ENCODE measurements at places on chromosomes 11 and 22. TPM values are rescaled to one million over a fixed set of nuclear protein-coding genes. Genes with fewer than 3 reads are reported as not detected.
A peak's percentile ranks its signal among the peaks of the same experiment; 100 is the strongest.

- no peaks in the 10 kb centered on the region for H3K27me3 ChIP-seq
- no peak for DNase-seq
- no peak overlapping the region for H3K27ac ChIP-seq
- no peak overlapping the region for H3K4me3 ChIP-seq
These were observed 67.0 kb downstream of the MAML2 start for GRCh38 chr11:96275801-96276594.

- DNase-seq: no peak
- no peaks in the 10 kb centered on the region for H3K27me3 ChIP-seq
- no peak overlapping the region for H3K27ac ChIP-seq
These were observed 16.1 kb downstream of the ALKBH8 start for GRCh38 chr11:107549253-107549953.

DNA sequence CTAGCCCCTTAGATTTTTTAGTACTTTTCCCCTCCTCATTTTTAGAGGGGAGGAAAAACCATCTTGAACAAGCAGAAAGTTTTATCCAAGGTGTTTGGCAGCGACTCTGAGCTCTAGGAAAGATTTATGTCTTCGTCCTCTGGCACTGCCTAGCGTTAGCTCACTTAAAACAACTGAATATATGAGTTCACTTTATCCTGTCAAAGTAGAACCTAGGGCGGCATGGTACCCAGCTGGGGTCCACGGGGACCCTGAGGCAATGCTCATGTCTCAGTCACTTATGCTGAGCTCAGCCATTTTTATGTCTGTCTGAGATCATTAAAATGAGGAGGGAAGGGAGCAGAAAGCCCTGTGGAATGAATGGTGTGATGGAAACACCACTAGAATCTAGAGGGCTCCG, 14.2 kb upstream of the VSIG10L2 start:
- DNase-seq: no peak
- H3K27ac ChIP-seq: no peak overlapping the region
- H3K27me3 ChIP-seq: peaks cover 18% of the 10 kb centered on the region
- no peak overlapping the region for H3K4me3 ChIP-seq

DNA sequence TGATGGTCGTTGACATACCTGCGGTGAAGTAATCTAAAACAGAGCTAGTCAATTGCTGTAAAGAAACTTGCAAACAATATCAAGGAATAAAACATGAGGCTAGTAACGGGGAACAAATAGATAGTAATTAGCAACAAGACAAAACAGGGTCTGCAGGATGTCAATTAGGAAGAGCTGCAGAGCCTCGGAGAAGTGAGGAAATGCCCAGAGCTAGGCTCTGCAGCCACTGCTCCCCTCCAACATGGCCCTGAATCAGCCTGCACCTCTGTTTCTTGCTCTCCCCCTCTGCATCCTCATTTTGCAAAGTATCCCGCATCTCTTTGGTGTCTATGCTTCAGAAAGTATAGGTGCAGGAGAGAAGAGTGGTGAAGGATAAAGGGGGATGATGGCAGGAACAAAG, 507.4 kb upstream of the FAT3 start:
- no peak overlapping the region for H3K27ac ChIP-seq
- peaks cover 8% of the 10 kb centered on the region for H3K4me1 ChIP-seq
- no peak for DNase-seq
- H3K36me3 ChIP-seq: no peaks in the 10 kb centered on the region
- no peak overlapping the region for H3K4me3 ChIP-seq
- H3K27me3 ChIP-seq: no peaks in the 10 kb centered on the region

DNA sequence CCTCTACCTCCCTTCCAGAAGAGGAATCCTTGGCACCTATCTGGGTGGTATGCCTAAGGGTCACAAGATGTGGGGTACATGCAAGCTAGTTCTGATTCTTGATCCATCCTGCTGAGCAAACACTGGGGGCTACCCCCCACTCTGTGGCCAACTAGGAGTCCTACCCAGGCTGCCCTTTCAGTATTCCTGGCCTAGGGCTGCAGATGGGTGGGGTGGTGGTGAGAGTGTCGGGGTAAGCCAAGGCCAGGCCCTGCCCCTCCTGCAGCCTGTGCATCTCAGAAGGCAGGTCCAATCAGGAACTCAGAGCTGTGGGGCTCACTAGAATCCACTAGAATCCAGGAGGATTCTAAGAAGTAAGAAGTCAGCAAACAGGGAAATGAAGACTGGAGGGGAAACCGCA, 10.9 kb downstream of the SSH3 start:
- H3K4me3 ChIP-seq: no peak overlapping the region
- DNase-seq: no peak
- H3K4me1 ChIP-seq: no peaks in the 10 kb centered on the region
- peaks cover 12% of the 10 kb centered on the region for H3K27me3 ChIP-seq

- no peaks in the 10 kb centered on the region for H3K4me1 ChIP-seq
- H3K27me3 ChIP-seq: no peaks in the 10 kb centered on the region
- no peak overlapping the region for H3K4me3 ChIP-seq
- no peak for DNase-seq
- no peak overlapping the region for H3K27ac ChIP-seq
These were observed 4.2 kb downstream of the ALDH3B1 start for GRCh38 chr11:68014157-68014946.

- H3K4me3 ChIP-seq: no peak overlapping the region
- no peaks in the 10 kb centered on the region for H3K36me3 ChIP-seq
- H3K27me3 ChIP-seq: no peaks in the 10 kb centered on the region
- no peak for DNase-seq
- H3K4me1 ChIP-seq: peaks cover 10% of the 10 kb centered on the region
- no peak overlapping the region for H3K27ac ChIP-seq
These were observed 59.9 kb downstream of the TRAF6 start for GRCh38 chr11:36450110-36450572.

GRCh38 chr22:25908755-25909154, 166.8 kb downstream of the MYO18B start:
- no peak overlapping the region for H3K27ac ChIP-seq
- no peaks in the 10 kb centered on the region for H3K27me3 ChIP-seq
- no peak overlapping the region for H3K4me3 ChIP-seq
- no peaks in the 10 kb centered on the region for H3K4me1 ChIP-seq
- no peak for DNase-seq
- no peaks in the 10 kb centered on the region for H3K36me3 ChIP-seq

- DNase-seq: no peak
- H3K27ac ChIP-seq: no peak overlapping the region
- no peaks in the 10 kb centered on the region for H3K27me3 ChIP-seq
- no peaks in the 10 kb centered on the region for H3K36me3 ChIP-seq
- no peak overlapping the region for H3K4me3 ChIP-seq
- H3K4me1 ChIP-seq: peaks cover 6% of the 10 kb centered on the region
These were observed 9.7 kb downstream of the DGKZ start for GRCh38 chr11:46356924-46357482.

- H3K27ac ChIP-seq: no peak overlapping the region
- H3K4me1 ChIP-seq: no peaks in the 10 kb centered on the region
- DNase-seq: no peak
These were observed 1005.1 kb downstream of the BRD1 start for GRCh38 chr22:48822278-48823233.

DNA sequence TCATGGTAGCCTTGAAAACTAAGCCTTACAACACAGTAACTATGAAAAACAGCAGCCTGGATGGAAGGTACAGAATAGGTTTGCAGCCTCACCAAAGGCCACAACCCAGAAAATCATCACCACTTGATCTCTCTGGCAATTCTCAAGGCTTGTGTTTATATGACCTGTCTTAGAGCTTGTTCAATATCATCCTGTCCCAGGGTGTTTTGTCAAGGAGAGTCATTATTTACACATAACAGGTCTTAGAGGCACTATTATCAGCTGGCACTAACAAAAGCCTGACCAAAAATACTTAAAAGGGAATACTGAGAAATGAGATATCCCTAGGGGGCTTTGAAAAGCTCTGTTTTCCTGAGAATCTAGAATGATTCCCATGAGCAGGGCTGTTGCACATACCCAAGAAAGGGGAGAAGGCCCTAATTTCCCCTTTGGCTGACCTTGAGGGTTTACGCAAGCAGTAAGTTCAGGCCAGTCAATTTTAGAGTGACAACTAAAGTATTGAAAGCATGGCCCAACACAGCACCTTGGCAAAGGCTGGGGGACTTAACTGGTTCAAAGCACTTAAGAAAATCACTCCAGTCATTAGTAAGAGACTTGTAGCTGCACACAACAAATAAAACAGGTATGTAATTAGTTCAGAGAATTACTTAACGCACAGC, 7.9 kb downstream of the SC5D start:
- H3K4me1 ChIP-seq: peaks cover 11% of the 10 kb centered on the region
- H3K27ac ChIP-seq: no peak overlapping the region
- H3K27me3 ChIP-seq: no peaks in the 10 kb centered on the region
- peak overlapping the region; percentile 25 for H3K4me3 ChIP-seq

DNA sequence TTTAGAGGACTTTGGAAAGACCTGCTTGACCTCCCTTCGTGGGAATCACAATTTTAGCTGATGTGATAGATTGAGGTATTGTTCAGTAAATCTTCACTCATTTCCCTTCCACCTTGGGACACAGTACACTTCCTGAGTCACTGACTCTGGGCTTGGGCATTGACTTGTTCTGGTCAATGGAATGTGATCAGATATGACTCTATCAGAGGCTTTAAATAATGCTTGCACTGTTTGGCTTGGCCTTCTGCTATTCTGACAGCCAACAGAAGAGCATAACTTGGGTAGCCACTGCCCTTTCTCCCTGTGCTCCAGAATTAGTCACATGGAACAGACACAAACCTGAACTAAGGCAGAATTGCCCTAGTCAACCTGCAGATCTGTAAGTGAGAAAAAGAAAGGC, 12.5 kb downstream of the PRR5L start:
- H3K4me3 ChIP-seq: no peak overlapping the region
- no peaks in the 10 kb centered on the region for H3K4me1 ChIP-seq
- H3K27ac ChIP-seq: no peak overlapping the region

- DNase-seq: no peak
- no peaks in the 10 kb centered on the region for H3K36me3 ChIP-seq
- H3K27me3 ChIP-seq: peaks cover 80% of the 10 kb centered on the region
- no peak overlapping the region for H3K4me3 ChIP-seq
- H3K4me1 ChIP-seq: no peaks in the 10 kb centered on the region
These were observed 75.4 kb upstream of the VPREB1 start for GRCh38 chr22:22168941-22169867.

- no peak for DNase-seq
- no peak overlapping the region for H3K27ac ChIP-seq
- no peak overlapping the region for H3K4me3 ChIP-seq
- H3K36me3 ChIP-seq: no peaks in the 10 kb centered on the region
- no peaks in the 10 kb centered on the region for H3K4me1 ChIP-seq
These were observed 10.5 kb downstream of the ZMAT5 start for GRCh38 chr22:29756341-29756740.

GRCh38 chr11:12354750-12355545, 22.4 kb upstream of the PARVA start:
- no peak overlapping the region for H3K27ac ChIP-seq
- peaks cover 19% of the 10 kb centered on the region for H3K4me1 ChIP-seq
- DNase-seq: peak; percentile 58

DNA sequence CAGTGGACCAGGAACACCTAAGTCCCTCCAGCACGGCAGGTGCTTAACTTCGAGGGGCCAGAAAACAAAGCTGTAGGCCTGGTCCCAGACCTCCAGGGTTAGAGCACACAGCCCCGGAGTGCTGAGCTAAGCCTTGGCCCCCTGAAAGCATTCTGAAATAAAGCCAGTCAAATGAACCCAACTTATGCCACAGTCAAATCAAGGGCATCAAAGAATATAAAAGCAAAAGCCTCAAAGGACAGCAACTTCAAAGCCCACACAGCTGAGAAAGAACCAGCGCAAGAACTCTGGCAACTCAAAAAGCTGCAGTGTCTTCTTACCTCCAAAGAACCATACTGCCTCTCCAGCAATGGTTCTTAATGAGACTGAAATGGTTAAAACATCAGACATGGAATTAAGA, 39.1 kb downstream of the TMEM123 start:
- H3K36me3 ChIP-seq: peaks cover 29% of the 10 kb centered on the region
- no peaks in the 10 kb centered on the region for H3K4me1 ChIP-seq

DNA sequence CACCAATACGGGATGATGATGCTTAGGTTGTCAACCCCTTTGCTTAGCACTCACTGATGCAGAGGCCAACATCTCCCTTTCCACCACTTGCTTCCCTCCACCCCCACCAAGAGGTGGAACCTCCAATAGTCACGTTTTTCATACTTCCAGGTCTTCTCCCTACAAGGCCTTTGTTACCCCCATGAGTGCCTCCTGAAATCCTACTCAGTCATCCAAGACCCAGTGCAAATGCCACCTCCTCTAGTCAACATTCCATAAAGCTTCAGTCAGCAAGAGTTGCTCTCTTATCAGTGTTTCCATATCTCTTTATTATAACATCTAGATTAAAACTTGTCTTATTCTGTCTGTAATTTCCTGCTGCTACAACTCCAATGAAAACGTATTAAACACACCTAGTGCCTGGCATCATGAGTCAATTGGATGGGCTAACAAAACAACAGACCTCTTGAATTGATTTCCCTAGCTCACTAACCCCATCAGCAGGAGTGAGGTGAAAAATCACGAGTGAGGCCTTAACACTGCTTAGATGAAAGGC, 370.7 kb upstream of the CCDC90B start:
- H3K27me3 ChIP-seq: no peaks in the 10 kb centered on the region
- H3K4me3 ChIP-seq: no peak overlapping the region
- H3K36me3 ChIP-seq: no peaks in the 10 kb centered on the region
- no peak overlapping the region for H3K27ac ChIP-seq
- H3K4me1 ChIP-seq: no peaks in the 10 kb centered on the region
- DNase-seq: no peak

DNA sequence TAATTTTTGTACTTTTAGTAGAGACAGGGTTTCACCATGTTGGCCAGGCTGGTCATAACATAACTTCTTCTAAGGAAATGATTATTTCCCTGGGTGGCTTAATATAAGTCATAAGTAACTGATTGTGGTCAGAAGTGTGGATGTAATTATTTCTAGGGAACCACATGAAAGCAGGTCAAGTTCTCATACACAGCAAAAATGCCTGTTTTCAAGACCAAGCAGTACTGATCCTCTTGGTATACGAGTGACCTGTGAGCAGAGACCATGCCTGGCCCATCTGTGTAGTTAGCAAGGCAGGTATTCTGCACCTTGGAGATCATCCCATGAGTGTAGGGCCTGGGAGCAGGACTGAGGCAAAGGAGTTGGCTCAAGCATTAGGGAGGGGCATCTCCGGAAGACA, 32.5 kb upstream of the NUCB2 start:
- no peaks in the 10 kb centered on the region for H3K36me3 ChIP-seq
- DNase-seq: no peak
- H3K4me3 ChIP-seq: no peak overlapping the region
- no peaks in the 10 kb centered on the region for H3K27me3 ChIP-seq

Gene VSIG2
- 3.6 TPM for total RNA-seq

Gene C11orf52
- 3.3 TPM for total RNA-seq

Gene SNRPD3
- total RNA-seq: 150 TPM

Gene ZP1
- not detected for total RNA-seq

Gene MUC5AC
- not detected for total RNA-seq

Gene SEPTIN3
- total RNA-seq: 10.9 TPM

Gene IL10RA
- 0.46 TPM for total RNA-seq
